ENCODE measurements at places on chromosomes 1 and 21. TPM values are rescaled to one million over a fixed set of nuclear protein-coding genes. Genes with fewer than 3 reads are reported as not detected.

Gene TNNI3K
- polyA plus RNA-seq = 1.4 TPM

Gene KRTAP19-3
- not detected for polyA plus RNA-seq

Gene FRRS1
- 3.4 TPM for polyA plus RNA-seq

Gene WASF2
- polyA plus RNA-seq = 83.6 TPM

- no peak for DNase-seq
Measured at GRCh38 chr1:230352537-230352936, 73.6 kb downstream of the PGBD5 start.

GRCh38 chr1:82215056-82215852 lies 414.5 kb downstream of the ADGRL2 start:
- DNase-seq = no peak

GRCh38 chr21:15134701-15135470 lies 70.1 kb upstream of the NRIP1 start:
- no peak for DNase-seq

- DNase-seq = peak; percentile 20
Measured at GRCh38 chr21:28174701-28175100, 818.0 kb downstream of the LTN1 start.

- DNase-seq = no peak
Measured at GRCh38 chr1:205041998-205042910, 758 bp upstream of the CNTN2 start.

- DNase-seq = no peak
Measured at GRCh38 chr1:111204201-111204982, 3.9 kb upstream of the DENND2D start.

DNA sequence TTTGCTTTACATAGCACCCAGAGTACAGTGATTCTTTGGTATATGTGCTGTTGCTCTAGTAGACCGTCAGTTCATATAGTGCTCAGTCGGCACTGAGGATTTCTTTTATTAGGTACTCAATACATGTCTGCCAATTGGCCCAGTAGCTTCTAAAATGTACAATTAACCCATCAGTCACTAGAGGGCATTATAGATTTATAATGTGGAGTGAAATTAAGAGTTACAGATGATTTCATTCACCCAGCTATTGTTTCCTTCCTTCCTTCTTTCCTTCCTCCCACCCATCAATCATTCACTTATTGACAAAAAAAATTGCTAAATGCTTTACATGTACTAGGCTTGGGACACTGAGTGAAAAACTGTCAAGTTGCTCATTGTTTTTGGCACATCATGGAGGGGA lies 263.6 kb upstream of the USP24 start:
- no peak for DNase-seq

Measured in urinary bladder (tissue), 4 donors.